Epithelial cell of esophagus (primary cell): ENCODE measurements at places on chromosomes 5 and 9.

- DNase-seq: no peak
These were observed 81.5 kb upstream of the TRPM3 start for GRCh38 chr9:71202931-71203330.

GRCh38 chr5:122846051-122846550, 688 bp downstream of the SNX24 start:
- DNase-seq: peak; percentile 89

DNA sequence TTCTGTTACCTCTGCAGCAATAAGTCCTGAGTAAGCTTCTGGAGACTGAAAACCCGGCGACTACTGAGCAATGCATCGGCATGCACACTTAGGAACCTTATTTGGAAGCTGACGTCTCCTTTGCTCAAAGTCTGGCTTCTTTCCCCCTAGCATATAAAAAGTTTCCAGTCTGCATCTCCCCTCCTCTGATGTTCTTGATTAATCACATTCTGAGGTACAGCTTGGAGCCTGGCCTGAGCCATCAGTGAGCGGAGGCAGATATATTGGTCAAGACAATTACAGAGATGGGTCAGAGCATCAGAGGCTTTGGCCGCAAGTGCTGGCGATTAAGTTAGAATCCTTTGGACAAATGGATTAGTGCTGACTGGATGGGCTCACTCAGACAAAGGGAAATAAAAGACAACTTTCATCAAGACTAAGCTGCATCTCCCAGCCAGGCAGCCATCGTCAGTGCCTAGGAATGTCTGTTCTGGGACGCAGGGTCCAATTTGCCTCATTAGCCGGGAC, 140.7 kb downstream of the MTX3 start:
- no peak for DNase-seq

GRCh38 chr5:61069150-61069549, 93.1 kb downstream of the SMIM15 start:
- no peak for DNase-seq

DNA sequence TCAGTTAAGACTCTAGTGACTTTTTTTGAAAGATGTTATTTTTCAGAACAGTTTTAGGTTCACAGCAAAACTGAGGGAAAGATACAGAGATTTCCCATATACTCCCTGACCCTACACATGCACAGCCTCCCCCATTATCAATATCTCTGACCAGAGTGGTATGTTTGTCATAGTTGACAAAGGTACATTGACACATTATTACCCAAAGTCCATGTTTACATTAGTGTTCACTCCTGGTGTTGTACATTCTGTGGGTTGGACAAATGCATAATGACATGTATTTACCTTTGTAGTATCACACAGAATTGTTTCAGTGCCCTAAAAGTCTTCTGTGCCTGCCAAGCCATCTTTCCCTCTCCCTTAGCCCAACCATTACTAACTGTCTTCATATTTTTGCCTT, 470.7 kb upstream of the DMAC1 start:
- no peak for DNase-seq

- DNase-seq: no peak
These were observed 1.2 kb downstream of the ABCA2 start for GRCh38 chr9:137026828-137027227.

DNA sequence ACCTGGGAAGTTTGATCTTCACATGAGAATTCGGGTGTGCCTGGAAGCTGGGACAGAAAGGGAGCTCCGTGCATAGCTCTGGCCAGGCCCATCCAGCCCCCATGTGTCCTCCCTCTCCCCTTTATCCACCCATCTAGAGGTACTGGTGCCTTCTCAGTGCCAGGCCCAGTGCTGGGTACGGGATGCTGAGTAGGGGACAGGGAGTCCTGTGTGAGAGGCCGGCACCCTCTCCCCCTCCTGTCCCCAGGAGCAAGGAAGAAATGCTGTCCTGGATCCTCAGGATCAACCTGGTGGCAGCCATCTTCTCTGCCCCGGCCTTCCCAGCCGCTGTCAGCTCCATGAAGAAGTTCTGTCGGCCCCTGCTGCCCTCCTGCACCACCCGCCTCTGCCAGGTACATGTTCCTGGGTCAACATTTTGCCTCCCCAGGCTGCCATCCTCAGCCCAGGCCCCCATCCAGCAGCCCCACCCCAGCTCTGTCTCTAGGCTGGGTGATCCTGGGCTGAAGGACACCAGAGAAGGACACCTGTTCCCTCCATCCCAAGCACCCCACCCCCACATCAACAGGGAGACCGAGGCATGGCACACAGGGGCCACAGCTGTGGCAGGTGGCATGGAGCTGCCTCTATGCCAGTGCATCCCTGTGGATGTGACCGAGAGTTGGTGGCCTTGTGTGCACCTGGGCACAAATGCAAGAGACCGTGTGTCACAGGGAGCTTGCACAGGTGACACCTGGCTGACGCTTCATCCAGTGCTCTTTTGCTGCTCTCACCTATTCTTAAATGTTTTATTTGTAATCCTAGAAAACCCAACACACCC, 43.0 kb downstream of the PSD2 start:
- DNase-seq: no peak

DNA sequence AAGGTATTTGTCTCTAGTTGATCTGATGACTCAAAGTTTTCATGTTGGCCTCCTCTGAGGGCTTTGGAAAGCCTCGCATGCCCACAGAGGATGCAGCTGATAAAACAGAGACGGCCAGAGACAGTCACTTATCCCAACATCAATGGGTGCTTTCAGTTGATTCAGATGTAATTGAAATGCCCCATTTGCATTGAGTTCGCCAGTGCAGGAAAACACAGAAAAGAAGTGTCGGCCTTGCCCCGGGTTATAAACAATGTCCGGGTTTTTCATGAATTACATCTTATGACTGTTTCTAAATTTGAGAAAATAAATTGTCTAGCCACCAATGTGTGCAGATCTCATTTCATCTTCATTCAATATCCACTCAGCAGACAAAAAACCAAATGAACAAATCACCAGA, 42.2 kb upstream of the ICE1 start:
- no peak for DNase-seq

DNA sequence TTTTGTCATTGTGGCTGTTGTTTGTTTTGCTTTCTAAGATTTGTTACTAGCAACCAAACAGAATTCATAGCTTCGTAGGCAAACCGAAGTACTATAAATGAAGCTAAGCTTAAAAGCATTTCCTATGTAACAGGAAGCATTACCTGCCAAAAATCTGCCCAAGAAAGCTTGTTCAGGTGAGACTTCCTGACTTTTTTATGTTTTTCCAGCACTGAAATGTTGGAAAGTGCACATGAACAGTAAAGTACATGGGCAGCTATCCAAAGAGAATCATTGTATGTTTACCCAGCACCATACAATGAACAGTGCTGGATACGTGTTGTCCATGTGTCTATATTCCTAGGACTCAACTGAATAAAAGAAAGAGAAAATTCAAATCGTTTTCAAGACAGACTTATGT, 247.1 kb downstream of the NFIB start:
- no peak for DNase-seq

DNA sequence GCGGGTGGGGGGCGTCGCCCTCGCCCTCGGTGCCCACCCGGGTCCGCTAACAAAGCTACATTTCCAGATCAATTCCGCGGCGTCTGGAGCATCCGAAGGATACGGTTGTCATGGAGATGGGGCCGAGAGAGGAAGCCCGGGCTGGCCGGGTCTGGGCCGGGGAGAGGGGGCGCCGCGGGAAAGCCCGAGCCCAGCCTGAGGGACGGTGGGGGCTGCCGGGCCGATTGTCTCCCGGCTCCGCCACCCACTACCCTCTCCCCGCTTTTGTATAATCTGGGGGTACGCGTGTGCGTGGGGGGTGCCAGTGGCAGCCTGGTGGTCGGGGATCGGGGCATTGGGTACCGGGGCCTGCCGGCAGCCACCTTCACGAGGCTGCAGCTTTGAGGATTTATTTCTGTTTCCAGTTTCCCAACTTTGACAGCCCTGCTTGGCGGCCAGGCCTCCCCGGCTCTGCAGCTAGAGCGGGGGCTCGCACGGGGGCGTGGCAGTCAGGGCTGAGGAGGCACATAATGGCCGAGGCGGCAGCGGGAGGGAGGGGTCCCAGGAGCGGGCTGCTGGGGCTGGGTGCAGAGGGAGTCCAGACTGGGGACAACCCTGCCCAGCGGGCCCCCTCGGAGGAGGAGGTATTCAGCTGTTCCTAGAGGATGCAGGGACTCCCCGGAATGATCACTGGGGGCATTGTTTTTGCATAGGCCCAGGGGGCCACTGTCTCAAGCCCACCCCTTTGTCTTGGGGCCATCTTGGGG, 626 bp downstream of the PSD2 start:
- DNase-seq: no peak

GRCh38 chr9:8329561-8330283, 530.1 kb upstream of the DMAC1 start:
- no peak for DNase-seq

GRCh38 chr5:65802080-65802479, 80.1 kb downstream of the NLN start:
- no peak for DNase-seq

DNA sequence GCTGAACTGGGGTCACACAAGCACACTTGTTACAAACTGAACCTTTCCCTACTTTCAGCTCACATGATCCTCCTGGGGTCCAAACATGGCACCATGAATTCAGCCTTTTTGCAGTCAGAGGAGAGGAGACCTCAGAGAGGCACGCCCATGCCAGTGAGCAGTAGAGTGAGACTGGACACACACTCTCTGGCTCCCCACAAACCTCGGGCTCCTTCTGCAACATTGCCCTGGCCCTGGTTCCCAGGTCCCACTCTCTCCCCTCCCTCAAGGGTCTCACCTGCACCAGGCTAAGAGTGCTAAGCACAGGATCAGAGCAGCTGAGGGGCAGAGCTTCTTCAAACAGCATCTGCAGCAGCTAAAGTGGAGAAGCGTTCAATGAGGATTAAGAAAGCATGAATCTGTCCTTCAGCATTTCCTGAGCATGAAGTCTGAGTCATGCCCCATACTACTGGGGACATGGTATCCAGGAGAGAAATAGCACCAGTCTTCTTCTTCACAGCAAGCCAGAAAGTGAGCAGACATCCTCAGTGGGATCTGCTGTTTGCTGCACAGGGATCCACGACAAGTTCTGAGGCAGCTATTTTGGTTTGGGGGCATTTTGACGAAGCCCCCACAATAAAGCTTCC, 27.2 kb downstream of the SLC35A4 start:
- DNase-seq: peak; percentile 74

GRCh38 chr5:126847826-126848251, 70.9 kb downstream of the LMNB1 start:
- no peak for DNase-seq

DNA sequence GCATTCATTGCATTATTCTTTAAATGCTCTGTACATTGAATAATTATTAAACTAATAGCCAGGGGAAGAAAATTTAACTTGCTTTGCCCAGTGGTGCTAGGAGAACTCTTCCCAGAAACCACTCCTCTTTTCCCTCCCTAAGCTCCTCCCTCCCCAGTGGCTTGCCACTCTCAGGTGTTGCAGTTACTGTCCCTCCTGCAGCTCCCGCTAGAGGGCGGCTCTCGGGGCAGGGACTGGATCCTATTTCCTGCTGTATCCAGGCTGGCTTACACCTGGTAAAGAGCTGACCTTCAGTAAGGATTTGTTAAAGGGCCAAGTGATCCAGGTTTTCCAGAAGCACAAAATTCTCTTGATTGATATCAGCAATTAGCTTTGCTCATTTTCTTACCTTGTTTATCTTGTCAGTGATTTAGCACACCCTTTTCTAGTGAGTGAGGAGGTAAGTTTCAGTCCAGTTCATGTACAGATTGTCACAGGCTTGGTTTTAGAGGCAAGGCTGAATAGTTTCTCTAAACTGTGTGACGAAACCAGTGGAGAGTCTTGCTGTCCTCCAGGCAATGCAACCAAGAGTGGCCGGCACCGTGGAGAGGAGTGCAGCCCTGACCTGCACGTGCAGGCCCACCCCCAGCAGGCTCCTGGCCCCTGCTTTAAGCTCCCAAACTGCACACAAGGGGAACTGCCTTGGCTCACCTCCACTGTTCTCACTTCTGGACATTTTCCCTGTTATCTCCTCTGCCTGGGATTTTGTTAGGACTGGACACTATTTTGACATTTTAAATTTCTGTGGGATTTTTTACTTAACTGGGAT, 423.8 kb downstream of the SPOCK1 start:
- peak; percentile 89 for DNase-seq

DNA sequence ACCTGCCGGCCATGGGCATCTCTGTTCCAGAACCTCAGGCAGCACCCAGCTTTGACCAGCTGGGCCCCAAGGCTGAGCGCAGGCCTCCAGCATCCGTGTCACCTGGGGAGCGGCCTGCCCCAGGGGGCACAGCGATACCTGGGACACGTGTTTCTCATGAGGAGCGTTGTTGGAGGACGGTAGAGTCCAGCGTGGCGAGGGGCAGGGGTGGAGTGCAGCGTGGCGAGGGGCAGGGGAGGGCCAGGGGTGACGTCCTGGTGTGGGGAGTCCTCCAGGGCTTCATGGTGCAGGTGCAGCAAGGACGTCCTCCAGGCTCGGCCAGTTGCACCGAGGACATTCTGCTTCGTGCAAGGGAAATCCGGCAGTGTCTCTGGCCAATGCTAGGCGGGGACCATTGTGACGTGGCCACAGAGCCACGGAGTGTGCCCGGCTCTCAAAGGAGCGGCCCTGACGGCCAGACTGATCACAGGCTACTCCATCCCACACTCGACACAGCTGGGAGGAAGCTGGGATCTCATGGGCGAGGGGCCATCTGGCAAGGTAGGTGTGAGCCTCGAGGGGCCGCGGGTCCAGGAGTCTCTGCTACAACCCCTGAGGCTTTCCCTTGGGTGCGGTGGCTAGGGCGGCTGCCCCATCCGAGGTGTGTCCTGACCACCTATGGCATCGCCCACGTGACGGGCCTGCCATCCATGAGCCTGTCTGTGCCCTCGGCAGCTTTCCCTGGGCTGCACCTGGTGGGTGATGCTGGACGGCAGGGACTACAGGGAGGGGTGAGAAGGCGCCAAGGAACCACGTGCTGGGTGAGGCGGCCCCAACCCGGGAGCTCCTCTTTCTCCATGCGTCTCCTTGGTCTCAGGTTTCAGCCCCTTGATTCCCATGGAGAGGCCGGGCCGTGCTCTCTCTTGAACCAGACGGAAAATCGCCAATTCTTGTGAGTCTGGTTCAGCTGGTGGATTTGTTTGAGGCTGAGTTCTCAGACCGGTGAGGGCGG, 33.8 kb downstream of the SLC9A3 start:
- DNase-seq: no peak

GRCh38 chr5:9538504-9538903, 7.4 kb downstream of the SEMA5A start:
- DNase-seq: no peak

- DNase-seq: no peak
These were observed 19.1 kb upstream of the LAMC3 start for GRCh38 chr9:130989891-130990290.
